Natural killer cell (primary cell): ENCODE measurements at places on chromosomes 6 and 20. TPM values are rescaled to one million over a fixed set of nuclear protein-coding genes. Genes with fewer than 3 reads are reported as not detected.

The RAD21L1 gene
- total RNA-seq: not detected

The ELOVL4 gene
- not detected for total RNA-seq

The SAMD5 gene
- total RNA-seq: not detected

The NKAIN4 gene
- not detected for total RNA-seq

The FAM217A gene
- not detected for total RNA-seq

The ADGB gene
- total RNA-seq: not detected

The CLPSL1 gene
- not detected for total RNA-seq

The CYP39A1 gene
- not detected for total RNA-seq

The PDYN gene
- not detected for total RNA-seq

The CALHM5 gene
- 0.05 TPM for total RNA-seq

The BPIFB1 gene
- total RNA-seq: not detected

The PRR18 gene
- not detected for total RNA-seq

The NXT1 gene
- total RNA-seq: 47.4 TPM

The NUS1 gene
- 25.9 TPM for total RNA-seq

The NRM gene
- total RNA-seq: 8.7 TPM

The RIMS4 gene
- total RNA-seq: not detected

The PCMTD2 gene
- 63.8 TPM for total RNA-seq

The EDN1 gene
- total RNA-seq: 1.5 TPM

The FAXC gene
- total RNA-seq: not detected

The CHD6 gene
- total RNA-seq: 90.4 TPM

The HLA-DQA2 gene
- 1.4 TPM for total RNA-seq

The CDH22 gene
- not detected for total RNA-seq

The CDSN gene
- not detected for total RNA-seq

The SDCBP2 gene
- total RNA-seq: 2.0 TPM

The CDK5RAP1 gene
- total RNA-seq: 59.7 TPM

The RPN2 gene
- total RNA-seq: 136 TPM

The MYB gene
- 0.40 TPM for total RNA-seq

The PTPRK gene
- 1.2 TPM for total RNA-seq

The IL17A gene
- not detected for total RNA-seq

The PTGIS gene
- not detected for total RNA-seq

The FAM83C gene
- total RNA-seq: not detected

The HTR1B gene
- 0.48 TPM for total RNA-seq

The TMEM217 gene
- total RNA-seq: 0.75 TPM

The OPN5 gene
- total RNA-seq: not detected

The ADGRF4 gene
- not detected for total RNA-seq

The GABRR1 gene
- total RNA-seq: not detected

The SPATA25 gene
- 1.2 TPM for total RNA-seq

The SLC32A1 gene
- not detected for total RNA-seq

The APOBEC2 gene
- not detected for total RNA-seq

The SCAF8 gene
- 74.3 TPM for total RNA-seq

The TTLL9 gene
- not detected for total RNA-seq

The TRIM40 gene
- total RNA-seq: 0.30 TPM

The IMPG1 gene
- total RNA-seq: not detected
